Left ventricle myocardium superior (tissue), 1 donor: ENCODE measurements at places on chromosomes 6 and 20. TPM values are rescaled to one million over a fixed set of nuclear protein-coding genes. Genes with fewer than 3 reads are reported as not detected.

- no peak for DNase-seq
Observed at GRCh38 chr6:96659084-96659845, 96.3 kb downstream of the FHL5 start.

- peak; percentile 87 for DNase-seq
Observed at GRCh38 chr6:37131104-37131959, 38.6 kb upstream of the PIM1 start.

- no peak for DNase-seq
Observed at GRCh38 chr20:50149481-50150254, 3.9 kb downstream of the PEDS1 start.

GRCh38 chr6:90008189-90008907, 114.1 kb downstream of the GJA10 start:
- no peak for DNase-seq

ERVFRD-1 gene
- 0.12 TPM for total RNA-seq

APOBEC2 gene
- 237 TPM for total RNA-seq

KIF6 gene
- total RNA-seq = 0.12 TPM

CST2 gene
- total RNA-seq = not detected

LY6G5C gene
- 1.8 TPM for total RNA-seq

ZNF184 gene
- total RNA-seq = 4.1 TPM

OOEP gene
- 0.45 TPM for total RNA-seq

KIAA1755 gene
- 5.3 TPM for total RNA-seq
